ENCODE measurements at places on chromosomes 2 and 18. TPM values are rescaled to one million over a fixed set of nuclear protein-coding genes. Genes with fewer than 3 reads are reported as not detected.

- no peak overlapping the region for H3K27ac ChIP-seq
- H3K36me3 ChIP-seq, result no peaks in the 10 kb centered on the region
- H3K4me3 ChIP-seq, result no peak overlapping the region
- H3K27me3 ChIP-seq, result no peaks in the 10 kb centered on the region
- no peak for DNase-seq
- no peaks in the 10 kb centered on the region for H3K4me1 ChIP-seq
These were observed 48.4 kb downstream of the LRRTM1 start for GRCh38 chr2:80255918-80256781.

DNA sequence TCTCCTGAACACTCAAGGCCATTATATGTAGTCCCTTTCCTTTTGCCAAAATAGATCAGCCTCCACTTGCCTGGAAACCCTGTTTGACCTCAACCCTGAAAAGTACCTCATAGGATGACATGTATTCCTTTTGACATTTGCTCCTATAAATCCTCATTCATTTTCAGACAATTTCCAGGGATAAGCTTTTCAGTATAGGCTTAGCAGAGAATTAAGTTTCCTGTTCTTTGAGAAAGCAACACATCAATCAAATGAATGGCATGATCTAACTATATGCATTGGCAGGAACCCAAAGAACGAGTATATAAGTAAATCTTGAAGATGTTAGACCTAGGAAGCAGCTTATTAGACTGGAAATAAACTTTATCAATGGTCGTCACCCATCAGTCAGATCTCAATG is 483.0 kb downstream of the CCDC85A start:
- no peak for DNase-seq
- no peaks in the 10 kb centered on the region for H3K36me3 ChIP-seq
- H3K27ac ChIP-seq, result no peak overlapping the region
- no peaks in the 10 kb centered on the region for H3K4me1 ChIP-seq
- H3K27me3 ChIP-seq, result no peaks in the 10 kb centered on the region

- H3K36me3 ChIP-seq, result no peaks in the 10 kb centered on the region
- peak overlapping the region; percentile 18 for H3K27ac ChIP-seq
- no peaks in the 10 kb centered on the region for H3K27me3 ChIP-seq
- H3K4me3 ChIP-seq, result no peak overlapping the region
- H3K4me1 ChIP-seq, result peaks cover 33% of the 10 kb centered on the region
These were observed 48.4 kb upstream of the DSG1 start for GRCh38 chr18:31269566-31269965.

DNA sequence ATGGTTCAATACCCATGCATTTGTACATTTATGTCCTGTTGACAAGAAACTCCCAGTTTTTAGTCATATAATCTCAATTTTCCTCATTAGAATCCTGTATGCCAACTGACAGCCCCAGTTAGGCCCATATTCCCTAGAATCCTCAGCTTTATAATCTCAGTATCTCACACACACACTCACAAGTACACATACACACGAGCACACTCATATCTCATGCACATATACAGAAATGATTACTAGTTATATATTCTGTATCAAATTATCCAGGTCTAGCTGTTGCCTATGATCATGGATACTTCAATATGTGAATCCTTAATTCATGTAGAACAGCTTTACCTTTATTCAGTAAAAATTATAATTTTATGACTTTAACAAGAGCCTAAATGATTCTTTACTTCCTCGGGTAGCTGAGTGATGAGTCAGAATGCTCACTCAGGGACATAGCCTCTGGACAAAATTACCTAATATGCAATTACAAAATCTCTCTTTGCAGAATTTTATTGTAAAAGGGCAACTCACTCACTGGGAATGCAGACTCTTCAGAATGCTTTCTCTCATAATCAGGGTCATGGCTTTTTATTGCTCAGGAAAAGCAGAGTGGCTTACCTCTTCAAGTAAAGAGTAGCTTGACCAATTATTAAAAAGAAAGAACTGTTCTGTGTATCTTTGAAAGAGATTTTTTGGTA is 193.6 kb upstream of the PIK3C3 start:
- no peak overlapping the region for H3K4me3 ChIP-seq
- H3K27me3 ChIP-seq, result no peaks in the 10 kb centered on the region
- no peak for DNase-seq
- H3K36me3 ChIP-seq, result no peaks in the 10 kb centered on the region

DNA sequence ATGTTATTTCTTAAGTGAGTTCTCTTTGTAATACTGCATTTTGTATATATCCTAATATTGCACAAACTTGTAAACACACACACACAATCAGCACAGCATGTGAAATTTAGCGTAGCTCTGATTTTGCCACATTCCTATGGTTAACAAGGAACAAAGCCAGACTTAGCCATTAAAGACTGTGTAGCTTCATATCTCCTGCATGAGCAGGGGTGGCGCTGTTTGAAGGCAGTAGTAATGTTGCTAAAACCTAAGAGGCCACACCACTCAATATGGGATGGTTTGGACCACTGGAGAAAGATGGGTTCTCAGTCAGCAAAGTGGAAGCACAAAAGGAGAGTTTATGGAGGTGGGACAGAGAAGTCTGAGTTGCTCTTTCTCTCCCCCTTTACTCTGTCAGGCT is 61.1 kb upstream of the RND3 start:
- no peaks in the 10 kb centered on the region for H3K4me1 ChIP-seq
- no peaks in the 10 kb centered on the region for H3K36me3 ChIP-seq
- DNase-seq, result no peak
- H3K27ac ChIP-seq, result no peak overlapping the region

DNA sequence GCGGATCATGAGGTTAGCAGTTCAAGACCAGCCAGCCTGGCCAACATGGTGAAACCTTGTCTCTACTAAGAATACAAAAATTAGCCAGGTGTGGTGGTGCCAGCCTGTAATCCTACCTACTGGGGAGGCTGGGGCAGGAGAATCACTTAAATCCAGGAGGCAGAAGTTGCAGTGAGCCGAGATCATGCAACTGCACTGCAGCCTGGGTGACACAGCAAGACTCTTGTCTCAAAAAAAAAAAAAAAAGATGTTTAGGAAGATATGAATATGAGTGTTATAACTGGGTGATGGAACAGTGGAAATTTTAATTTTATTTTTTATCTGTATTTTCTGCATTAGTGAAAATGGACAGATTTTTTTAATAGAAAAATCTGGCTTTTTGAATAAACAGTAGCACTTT is 14.5 kb downstream of the MAPRE2 start:
- H3K27ac ChIP-seq, result no peak overlapping the region
- no peaks in the 10 kb centered on the region for H3K27me3 ChIP-seq
- no peak for DNase-seq

DNA sequence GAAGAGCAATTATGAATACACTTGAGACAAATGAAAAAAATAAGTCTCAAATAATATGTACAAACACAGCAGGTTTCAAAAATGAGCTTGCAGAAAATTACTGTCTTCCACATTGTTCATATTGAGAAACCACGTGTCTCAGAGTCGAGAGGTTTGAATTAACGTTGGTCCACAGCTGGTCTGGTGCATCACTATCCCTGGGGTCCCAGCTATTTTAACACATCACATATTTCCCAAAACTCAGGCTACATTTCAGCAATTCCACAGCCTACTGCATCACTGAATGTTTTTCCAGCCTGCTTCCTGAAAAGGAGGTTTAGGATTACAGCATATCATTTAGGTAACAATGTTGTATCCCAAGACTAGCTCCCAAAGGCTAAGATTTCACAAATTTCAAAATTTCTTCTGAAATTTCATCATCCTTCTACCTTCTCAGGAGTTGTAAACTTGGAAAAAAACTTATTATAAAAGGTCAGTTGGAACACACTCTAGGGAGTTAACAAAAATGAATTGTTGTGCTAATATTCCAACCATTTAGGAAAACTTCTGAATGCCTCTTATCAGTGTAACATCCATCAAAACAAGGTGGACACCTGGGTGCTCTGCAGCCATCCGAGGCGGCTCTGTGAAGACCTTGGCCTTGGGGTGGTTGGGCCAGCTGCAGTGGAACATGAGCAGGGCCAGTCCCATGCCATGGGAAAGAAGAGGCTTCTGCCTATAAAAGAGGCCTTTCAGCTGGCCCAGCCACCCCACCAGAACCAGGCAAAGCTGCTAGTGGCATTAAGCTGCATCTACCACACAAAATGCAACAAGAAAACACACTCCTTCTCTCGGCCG is 198.1 kb upstream of the RBBP8 start:
- H3K27me3 ChIP-seq, result no peaks in the 10 kb centered on the region
- H3K4me3 ChIP-seq, result no peak overlapping the region
- no peaks in the 10 kb centered on the region for H3K36me3 ChIP-seq
- DNase-seq, result no peak
- H3K4me1 ChIP-seq, result peaks cover 6% of the 10 kb centered on the region

- no peaks in the 10 kb centered on the region for H3K36me3 ChIP-seq
- no peak for DNase-seq
- H3K27me3 ChIP-seq, result peaks cover 38% of the 10 kb centered on the region
- no peak overlapping the region for H3K4me3 ChIP-seq
These were observed 84.8 kb downstream of the SH3RF3 start for GRCh38 chr2:109213646-109214433.

DNA sequence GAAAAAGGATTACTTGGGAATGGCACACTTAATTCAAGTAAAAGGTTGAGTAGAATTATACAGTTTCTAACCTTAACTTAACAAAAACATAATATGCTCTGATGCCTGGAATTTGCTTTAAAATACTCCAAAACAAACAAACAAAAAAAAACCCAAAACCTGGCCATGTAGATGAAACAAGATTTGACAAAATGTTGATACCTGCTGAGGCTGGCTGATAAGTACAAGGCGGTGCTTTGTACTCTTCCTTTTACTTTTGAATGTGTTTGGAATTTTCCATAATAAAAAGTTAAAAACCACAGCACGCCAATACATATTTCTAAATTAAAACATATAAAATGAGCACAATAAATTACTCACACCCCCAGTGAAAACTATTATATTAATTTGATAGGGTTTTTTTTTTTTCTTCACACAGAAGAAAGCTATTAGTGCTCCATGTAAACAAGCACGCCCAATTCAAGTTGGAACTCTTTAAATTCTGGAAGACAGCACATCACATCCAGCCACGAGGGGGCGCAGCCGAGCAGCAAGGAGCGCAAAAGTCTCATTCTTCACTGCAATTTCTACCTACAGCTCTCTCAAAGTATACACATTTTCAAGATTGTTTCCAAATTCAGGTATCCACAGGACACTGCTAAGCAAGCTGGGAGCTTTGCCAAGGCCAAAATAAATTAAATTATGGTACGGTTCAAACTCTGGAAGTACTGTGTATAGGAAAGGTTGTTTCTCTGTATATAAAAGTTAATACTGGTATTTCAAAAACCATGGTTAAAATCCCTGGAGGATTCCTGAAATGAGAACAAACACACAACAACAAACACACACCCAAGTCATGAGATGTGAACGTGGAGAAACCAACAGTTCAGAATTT is 7.5 kb downstream of the SERTAD2 start:
- no peak overlapping the region for H3K4me3 ChIP-seq
- H3K36me3 ChIP-seq, result no peaks in the 10 kb centered on the region
- H3K27me3 ChIP-seq, result no peaks in the 10 kb centered on the region

DNA sequence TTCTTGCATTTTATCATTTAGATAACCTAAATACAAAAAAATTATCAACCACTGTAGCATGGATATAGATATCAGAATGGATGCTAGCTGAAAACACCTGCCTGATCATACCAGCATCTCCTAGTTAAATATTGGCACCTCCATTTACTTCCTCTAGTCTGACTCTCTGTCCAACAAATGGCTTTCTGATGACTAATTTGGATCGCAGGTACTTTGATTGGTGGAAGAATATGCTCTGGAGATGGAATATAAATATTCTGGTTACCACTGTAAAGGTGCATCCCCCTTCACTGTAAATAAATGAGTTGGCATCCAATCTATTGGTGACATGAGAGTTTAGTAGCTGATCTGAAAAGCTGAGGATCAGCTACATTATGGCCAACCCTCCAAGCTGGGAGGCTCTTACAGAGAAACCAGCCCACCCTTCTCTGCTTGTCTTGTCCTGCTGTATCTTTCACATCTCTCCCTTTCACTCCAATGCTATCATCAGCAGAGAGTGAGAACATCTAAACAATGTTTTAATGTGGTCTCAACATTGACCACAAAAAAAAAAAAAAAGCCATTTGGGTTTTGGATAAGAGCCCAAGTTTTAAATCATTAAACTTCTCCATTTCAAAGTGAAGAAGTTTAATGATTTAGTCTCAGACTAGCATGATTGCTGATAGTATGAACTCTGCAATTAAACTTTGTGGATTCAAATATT is 90.5 kb downstream of the PMAIP1 start:
- H3K4me3 ChIP-seq, result no peak overlapping the region
- no peaks in the 10 kb centered on the region for H3K4me1 ChIP-seq
- no peak overlapping the region for H3K27ac ChIP-seq
- no peak for DNase-seq
- H3K36me3 ChIP-seq, result no peaks in the 10 kb centered on the region
- H3K27me3 ChIP-seq, result peaks cover 8% of the 10 kb centered on the region

- H3K27ac ChIP-seq, result no peak overlapping the region
- H3K4me3 ChIP-seq, result no peak overlapping the region
- H3K36me3 ChIP-seq, result no peaks in the 10 kb centered on the region
These were observed 61.5 kb upstream of the WDR75 start for GRCh38 chr2:189379731-189380261.

GRCh38 chr2:26562811-26563645 is 78.1 kb downstream of the CIB4 start:
- no peak for DNase-seq
- H3K4me3 ChIP-seq, result no peak overlapping the region
- no peaks in the 10 kb centered on the region for H3K36me3 ChIP-seq
- H3K27ac ChIP-seq, result no peak overlapping the region
- H3K27me3 ChIP-seq, result peaks cover 52% of the 10 kb centered on the region

GRCh38 chr2:118752762-118753429 is 94.6 kb downstream of the EN1 start:
- DNase-seq, result no peak
- H3K4me1 ChIP-seq, result no peaks in the 10 kb centered on the region
- no peak overlapping the region for H3K4me3 ChIP-seq

- no peak for DNase-seq
- H3K36me3 ChIP-seq, result peaks cover 9% of the 10 kb centered on the region
- no peak overlapping the region for H3K27ac ChIP-seq
These were observed 56.8 kb downstream of the MRPL33 start for GRCh38 chr2:27828305-27828704.

- H3K36me3 ChIP-seq, result peaks cover 4% of the 10 kb centered on the region
- no peaks in the 10 kb centered on the region for H3K27me3 ChIP-seq
- no peak overlapping the region for H3K27ac ChIP-seq
- H3K4me1 ChIP-seq, result peaks cover 23% of the 10 kb centered on the region
These were observed 46.8 kb downstream of the TMEM131 start for GRCh38 chr2:97948926-97949325.

DNA sequence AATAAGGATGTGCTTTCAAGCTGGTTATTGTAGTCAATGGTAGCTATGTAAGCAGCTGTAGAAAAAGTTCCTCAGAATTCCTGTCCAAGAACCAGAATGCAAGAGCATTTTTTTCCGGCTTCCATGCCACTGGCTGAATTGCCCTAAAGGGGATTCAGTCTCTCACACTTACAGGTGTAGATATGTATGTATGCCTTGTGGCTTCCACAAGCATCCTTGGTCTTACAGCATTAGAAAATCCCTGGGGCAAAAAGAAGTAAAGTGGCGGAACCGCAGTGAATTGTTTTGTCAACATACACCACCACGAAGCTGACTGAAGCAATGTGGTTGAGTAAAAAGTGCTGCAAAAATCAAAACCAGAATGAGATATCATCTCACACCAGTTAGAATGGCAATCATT is 54.6 kb downstream of the FANCL start:
- no peaks in the 10 kb centered on the region for H3K27me3 ChIP-seq
- H3K27ac ChIP-seq, result no peak overlapping the region
- DNase-seq, result no peak
- peaks cover 20% of the 10 kb centered on the region for H3K36me3 ChIP-seq
- H3K4me3 ChIP-seq, result no peak overlapping the region
- no peaks in the 10 kb centered on the region for H3K4me1 ChIP-seq

The PLCD4 gene
- total RNA-seq, result 0.38 TPM

The STARD6 gene
- not detected for total RNA-seq

The NT5C1B gene
- total RNA-seq, result not detected

The CCDC178 gene
- not detected for total RNA-seq

The TMEFF2 gene
- 2.0 TPM for total RNA-seq

The KLHL41 gene
- total RNA-seq, result 0.42 TPM

The ERFE gene
- total RNA-seq, result 1.3 TPM

All from progenitor cell of endocrine pancreas (in vitro differentiated cells).